ENCODE measurements at places on chromosomes 4 and X. TPM values are rescaled to one million over a fixed set of nuclear protein-coding genes. Genes with fewer than 3 reads are reported as not detected.

The PIM2 gene
- total RNA-seq: 8.5 TPM

The PPARGC1A gene
- total RNA-seq: 0.10 TPM

The LETM1 gene
- 22.2 TPM for total RNA-seq

The RAB41 gene
- not detected for total RNA-seq

The ADRA2C gene
- total RNA-seq: 11.9 TPM

The HERC5 gene
- total RNA-seq: 3.9 TPM

The TMEM35A gene
- not detected for total RNA-seq

The ERCC6L gene
- 12.2 TPM for total RNA-seq

The CITED1 gene
- total RNA-seq: 0.81 TPM

The TLR2 gene
- total RNA-seq: 0.79 TPM

The CLIC2 gene
- total RNA-seq: 0.10 TPM

The ETDB gene
- not detected for total RNA-seq

The SORCS2 gene
- 3.4 TPM for total RNA-seq

The VMA21 gene
- total RNA-seq: 28.6 TPM

The ALAS2 gene
- not detected for total RNA-seq
